ENCODE measurements at places on chromosomes 16 and 17.

GRCh38 chr16:85037050-85037410, 9.4 kb downstream of the KIAA0513 start:
- H3K36me3 ChIP-seq, result peaks cover 14% of the 10 kb centered on the region
- no peaks in the 10 kb centered on the region for H3K27me3 ChIP-seq
- peak; percentile 12 for DNase-seq

DNA sequence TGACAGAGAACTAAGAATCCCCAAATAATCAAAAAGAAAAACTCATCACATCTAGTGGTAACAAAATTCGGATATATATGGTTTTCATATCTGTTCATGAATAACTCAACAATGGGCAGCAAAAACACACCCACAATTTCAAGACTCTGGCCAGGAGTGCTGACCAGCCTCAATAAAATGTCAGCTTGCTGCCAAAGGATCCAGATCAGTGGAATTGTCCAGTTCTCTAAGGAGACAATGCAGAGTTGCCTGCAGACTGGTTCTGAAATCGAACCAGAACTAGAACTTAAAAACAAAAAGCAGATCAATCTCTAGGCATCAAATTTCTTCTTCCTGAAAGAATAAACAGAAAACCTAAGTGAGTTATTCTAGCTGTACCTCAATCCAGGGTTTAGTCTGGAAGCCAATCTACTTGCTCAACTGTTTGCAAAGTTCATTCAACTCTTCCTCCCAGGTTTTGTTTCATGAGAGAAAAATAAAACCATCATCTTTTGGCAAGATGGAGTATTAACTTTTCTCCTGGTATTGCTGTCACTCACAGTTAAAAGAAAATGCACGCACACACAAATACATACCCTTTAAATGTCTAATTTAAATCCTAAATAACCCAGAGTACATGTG, 61.0 kb downstream of the CFDP1 start:
- H3K4me1 ChIP-seq, result no peaks in the 10 kb centered on the region
- H3K4me3 ChIP-seq, result no peak overlapping the region
- peaks cover 30% of the 10 kb centered on the region for H3K27me3 ChIP-seq
- H3K27ac ChIP-seq, result no peak overlapping the region
- DNase-seq, result no peak
- no peaks in the 10 kb centered on the region for H3K36me3 ChIP-seq

- DNase-seq, result peak; percentile 34
- no peak overlapping the region for H3K4me3 ChIP-seq
- H3K27me3 ChIP-seq, result no peaks in the 10 kb centered on the region
- H3K36me3 ChIP-seq, result no peaks in the 10 kb centered on the region
Observed at GRCh38 chr17:41492771-41493170, 3.1 kb upstream of the KRT36 start.

DNA sequence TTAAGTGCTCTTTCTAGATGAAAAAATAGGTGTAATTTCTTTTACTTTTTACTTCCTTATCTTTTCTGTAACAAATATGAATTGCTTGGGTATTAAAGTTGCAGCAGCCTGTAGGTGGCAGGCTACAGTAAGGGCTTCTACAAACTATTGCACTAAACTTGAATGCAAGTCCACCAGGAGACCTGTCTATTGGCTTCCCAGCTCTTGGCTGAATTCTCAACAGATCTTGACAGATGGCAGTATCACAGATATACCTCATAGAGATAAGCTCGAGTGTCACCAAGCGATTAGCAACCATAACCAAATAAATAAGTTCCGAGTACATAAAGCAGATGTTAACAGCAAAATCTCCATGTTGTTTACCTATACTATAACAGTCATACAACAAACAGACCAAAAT, 5.9 kb downstream of the BBS2 start:
- H3K27ac ChIP-seq, result no peak overlapping the region
- no peaks in the 10 kb centered on the region for H3K27me3 ChIP-seq
- peak; percentile 30 for DNase-seq
- H3K4me1 ChIP-seq, result peaks cover 19% of the 10 kb centered on the region
- H3K36me3 ChIP-seq, result peaks cover 1% of the 10 kb centered on the region

DNA sequence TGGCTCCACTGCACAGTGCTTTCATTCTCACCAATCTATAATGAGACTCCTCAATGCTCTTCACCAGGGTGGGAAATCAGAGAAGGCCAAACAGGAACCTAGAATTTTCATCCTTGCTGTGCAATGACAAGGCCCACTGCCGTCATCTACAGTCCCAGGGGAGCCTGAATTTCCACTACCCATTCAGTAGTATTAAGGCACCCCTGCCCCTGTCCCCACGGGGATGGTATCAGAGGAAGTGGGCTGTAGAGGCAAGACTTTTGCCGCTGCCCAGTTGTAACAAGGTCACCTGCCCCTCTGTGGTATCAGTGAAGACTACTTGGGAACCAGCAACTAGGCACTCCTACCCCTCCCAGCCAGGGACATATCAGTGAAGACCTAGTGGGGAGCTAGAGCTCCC, 104.5 kb downstream of the C16orf78 start:
- H3K27me3 ChIP-seq, result no peaks in the 10 kb centered on the region
- H3K27ac ChIP-seq, result no peak overlapping the region
- DNase-seq, result no peak
- H3K4me3 ChIP-seq, result no peak overlapping the region
- no peaks in the 10 kb centered on the region for H3K4me1 ChIP-seq

DNA sequence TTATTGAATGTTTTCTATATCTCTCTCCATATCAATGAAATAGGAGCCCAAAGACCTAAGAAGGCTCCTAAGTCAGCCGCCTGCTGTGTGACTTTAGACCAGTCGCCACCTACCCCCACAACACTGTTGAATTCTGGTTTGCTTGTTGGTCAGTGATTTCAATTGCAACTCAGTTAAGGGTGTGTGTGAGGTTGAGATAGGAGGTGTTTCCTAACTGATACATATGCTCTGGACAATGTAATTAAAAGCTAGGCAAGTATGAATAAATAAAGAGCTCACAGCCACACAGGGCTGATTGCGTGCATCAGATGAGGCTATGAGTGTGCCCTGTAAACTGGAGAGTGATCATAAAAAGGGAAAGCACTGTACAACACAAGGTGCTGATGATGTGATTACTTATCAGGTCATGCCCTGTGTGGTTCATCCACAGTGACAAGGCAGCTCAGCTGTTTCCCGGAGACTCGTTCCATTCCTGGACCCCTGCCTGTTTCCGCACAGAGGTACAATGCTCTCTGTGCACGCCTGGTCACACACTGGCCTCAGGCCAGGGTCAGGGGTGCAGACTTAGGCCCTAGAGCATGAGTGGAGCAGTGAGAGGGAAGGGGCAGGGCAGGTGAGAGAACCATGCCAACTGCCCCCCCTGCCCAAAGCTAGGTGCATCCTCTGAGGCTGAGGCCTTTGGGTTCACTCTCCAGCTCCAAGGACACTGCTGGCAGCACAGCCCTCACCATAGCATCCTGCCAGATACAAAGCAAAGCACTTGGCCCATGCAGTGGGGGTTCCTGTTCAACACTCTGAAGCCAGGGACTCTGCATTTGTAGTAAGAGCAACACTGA, 3.3 kb upstream of the KRT35 start:
- H3K4me1 ChIP-seq, result no peaks in the 10 kb centered on the region
- H3K36me3 ChIP-seq, result no peaks in the 10 kb centered on the region

DNA sequence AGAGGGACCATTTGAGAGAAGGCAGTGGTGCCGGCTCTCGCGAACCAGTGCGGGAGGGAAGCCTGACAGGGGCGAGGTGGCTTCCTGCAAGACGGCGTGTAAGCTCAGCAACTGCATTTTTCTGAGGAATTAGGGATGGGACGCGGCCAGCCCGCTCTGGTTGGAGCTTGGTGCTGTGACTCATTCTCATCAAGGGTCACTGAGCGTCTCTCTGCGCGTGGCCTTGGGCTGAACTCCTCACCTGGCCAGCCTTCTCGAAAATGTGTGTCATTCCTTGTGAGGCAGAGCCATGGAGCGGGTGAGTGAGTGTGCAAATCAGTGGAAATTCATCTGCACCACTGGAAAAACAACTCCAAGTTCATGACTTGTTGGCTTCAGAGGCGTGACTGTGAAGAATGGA, 52.8 kb downstream of the NTN1 start:
- H3K4me3 ChIP-seq, result no peak overlapping the region
- H3K27me3 ChIP-seq, result no peaks in the 10 kb centered on the region
- no peak for DNase-seq
- no peak overlapping the region for H3K27ac ChIP-seq
- no peaks in the 10 kb centered on the region for H3K36me3 ChIP-seq

- no peaks in the 10 kb centered on the region for H3K36me3 ChIP-seq
- H3K4me1 ChIP-seq, result no peaks in the 10 kb centered on the region
- H3K4me3 ChIP-seq, result no peak overlapping the region
- no peak for DNase-seq
- no peaks in the 10 kb centered on the region for H3K27me3 ChIP-seq
Observed at GRCh38 chr16:80009971-80010659, 409.6 kb upstream of the MAF start.

DNA sequence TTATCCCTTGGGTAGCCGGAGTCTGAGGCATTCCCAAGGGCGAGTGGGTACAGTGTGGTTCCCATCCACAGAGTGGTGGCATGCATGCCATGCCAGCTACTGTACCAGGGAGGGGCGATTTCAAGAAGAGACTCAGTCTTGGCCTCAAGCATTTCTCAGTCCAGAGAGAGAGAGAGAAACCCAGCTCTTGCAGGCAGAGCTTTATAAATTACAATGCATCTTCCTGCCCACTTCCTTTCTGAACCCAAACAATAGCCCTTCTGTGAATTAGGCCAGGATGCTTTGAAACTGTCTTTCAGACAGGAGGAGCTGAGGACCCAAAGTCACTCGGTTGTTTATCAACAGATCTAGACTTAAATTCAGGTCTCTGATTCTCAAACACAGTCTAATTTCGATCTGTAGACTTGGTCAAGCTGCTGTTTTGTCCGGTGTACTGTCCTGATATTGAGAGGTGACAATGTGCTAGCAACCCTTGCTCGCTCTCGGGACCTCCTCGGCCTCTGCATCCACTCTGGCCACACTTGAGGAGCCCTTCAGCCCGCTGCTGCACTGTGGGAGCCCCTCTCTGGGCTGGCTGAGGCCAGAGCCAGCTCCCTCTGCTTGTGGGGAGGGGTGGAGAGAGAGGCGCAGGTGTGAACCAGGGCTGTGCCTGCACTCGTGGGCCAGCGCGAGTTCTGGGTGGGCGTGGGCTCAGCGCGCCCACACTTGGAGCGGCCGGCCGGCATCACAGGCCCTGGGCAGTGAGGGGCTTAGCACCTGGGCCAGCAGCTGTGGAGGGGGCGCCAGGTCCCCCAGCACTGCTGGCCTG, 408.0 kb downstream of the UTP18 start:
- H3K4me1 ChIP-seq, result no peaks in the 10 kb centered on the region
- no peaks in the 10 kb centered on the region for H3K27me3 ChIP-seq
- H3K4me3 ChIP-seq, result no peak overlapping the region
- H3K36me3 ChIP-seq, result no peaks in the 10 kb centered on the region
- no peak overlapping the region for H3K27ac ChIP-seq

DNA sequence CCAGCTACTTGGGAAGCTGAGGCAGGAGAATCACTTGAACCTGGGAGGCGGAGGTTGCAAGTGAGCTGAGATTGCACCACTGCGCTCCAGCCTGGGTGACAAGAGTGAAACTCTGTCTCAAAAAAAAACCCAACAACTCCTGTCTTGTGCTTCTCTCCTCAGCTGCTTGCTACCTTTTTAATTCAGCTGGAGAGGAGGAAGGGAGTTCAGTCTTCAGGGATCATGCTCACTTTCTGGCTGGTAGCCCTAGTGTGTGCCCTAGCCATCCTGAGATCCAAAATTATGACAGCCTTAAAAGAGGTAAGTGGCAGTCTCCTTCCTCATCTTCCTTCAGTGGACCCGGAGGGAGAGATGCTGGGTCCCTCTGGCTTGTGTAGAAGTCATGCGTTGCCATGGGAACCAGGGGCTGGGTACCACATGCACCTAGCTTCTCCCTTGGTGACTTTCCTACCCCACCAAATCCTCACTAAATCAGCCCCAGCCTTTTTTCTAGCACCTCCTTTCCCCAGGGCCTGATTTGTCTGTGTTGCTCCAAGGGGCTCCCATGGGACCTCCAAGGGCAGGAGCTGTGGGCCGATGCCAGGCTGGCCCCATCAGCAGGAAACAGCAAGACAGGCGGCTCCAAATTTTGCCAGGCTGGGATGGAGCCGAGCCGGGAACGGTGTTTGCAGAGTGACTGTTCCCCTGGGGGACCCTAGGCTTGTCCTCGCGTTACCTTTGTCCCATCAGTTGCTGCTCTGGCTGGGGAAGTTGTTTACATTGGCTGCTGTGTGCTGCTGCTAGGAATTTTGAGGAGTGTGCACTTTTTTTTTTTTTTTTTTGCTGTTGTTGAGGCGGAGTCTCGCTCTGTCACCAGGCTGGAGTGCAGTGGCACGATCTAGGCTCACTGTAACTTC, 65.2 kb downstream of the ABCC1 start:
- peak; percentile 67 for DNase-seq
- H3K36me3 ChIP-seq, result peaks cover 24% of the 10 kb centered on the region
- H3K27me3 ChIP-seq, result no peaks in the 10 kb centered on the region
- no peak overlapping the region for H3K4me3 ChIP-seq
- H3K4me1 ChIP-seq, result peaks cover 15% of the 10 kb centered on the region
- no peak overlapping the region for H3K27ac ChIP-seq

DNA sequence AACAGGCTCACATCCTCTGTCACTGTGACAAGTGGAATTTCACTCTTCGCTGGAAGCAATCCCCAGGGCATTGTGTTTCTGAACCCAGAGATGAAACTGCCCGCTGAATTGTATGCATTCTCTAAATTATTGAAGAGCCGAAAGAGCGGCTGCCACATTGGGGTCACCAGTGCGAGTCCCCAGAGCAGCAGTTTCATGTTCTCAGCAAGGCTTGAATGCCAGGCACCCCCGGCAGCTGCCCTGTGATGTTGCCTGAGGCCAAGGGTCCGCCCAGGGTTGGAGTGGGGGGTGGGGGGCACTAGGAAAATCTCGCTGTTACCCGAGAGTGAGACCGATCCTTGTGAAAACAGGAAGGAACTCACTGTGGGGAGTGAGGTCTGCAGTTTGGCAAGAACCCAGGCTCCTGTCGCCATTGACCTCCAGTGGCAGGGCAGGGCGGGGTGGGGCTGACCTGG, 20.7 kb upstream of the BCAR1 start:
- H3K27me3 ChIP-seq, result no peaks in the 10 kb centered on the region
- no peak for DNase-seq
- H3K27ac ChIP-seq, result no peak overlapping the region
- H3K4me3 ChIP-seq, result no peak overlapping the region
- peaks cover 10% of the 10 kb centered on the region for H3K4me1 ChIP-seq

DNA sequence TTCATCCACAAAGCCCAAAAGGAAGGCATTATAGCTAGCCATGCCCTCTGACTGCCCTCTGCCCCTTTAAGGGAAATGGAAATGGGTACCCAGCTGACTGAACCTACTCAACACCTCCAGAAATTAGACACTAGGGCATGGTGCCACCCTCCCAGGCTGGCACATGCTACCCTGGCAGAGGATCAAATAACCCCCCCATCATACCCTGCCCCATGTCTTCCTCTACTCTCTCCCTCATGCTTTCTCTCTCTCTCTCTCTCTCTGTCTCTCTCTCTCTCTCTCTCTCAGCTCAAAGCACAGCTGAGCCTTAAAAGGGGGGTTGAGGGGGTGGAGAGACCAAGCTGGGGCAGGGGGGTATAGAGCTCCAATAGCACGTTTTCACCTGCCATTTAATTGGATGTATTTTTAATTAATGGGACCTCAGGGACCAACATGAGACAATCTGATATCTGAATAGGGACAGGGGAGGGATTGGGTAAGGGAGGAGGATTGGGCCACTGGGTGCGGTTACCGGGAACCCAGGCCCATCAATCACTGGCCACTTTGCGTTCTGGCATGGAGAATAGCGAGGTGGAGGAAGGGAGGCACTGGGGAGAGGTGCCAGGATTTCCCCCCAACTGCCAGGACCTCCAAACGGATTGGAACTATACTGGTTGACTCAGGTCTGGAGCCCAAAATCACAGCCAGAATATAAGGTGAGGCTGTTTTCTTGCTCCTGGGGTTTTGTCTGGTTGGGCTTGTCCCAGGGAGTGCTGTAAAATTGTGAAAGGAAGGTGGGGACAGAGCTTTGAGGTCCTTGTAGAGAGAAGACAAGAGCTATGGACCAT, 57.8 kb downstream of the NEUROD2 start:
- no peaks in the 10 kb centered on the region for H3K27me3 ChIP-seq
- DNase-seq, result no peak
- H3K36me3 ChIP-seq, result peaks cover 2% of the 10 kb centered on the region
- H3K4me1 ChIP-seq, result peaks cover 12% of the 10 kb centered on the region
